ENCODE measurements at places on chromosomes 11 and 22.

DNA sequence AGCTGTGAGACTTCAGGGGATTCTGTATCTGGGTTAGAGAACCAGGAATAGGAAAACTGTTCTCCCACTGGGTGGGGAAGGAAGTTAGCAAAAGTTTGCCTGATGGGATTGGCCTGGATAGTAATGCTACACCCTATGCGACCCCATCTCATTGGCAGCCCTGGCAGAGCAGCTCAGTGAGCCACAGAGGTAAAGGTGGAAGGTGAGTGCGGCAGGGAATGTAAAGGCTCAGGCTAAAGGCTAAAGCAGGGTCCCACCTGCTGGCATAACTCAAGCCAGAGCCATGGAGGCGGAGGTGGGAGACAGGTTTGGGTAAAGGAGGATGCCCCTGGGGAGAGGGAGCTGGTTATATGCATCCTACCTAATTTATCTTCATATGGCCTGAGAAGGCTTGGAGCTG, 18.7 kb downstream of the SSH3 start:
- no peak for DNase-seq

DNA sequence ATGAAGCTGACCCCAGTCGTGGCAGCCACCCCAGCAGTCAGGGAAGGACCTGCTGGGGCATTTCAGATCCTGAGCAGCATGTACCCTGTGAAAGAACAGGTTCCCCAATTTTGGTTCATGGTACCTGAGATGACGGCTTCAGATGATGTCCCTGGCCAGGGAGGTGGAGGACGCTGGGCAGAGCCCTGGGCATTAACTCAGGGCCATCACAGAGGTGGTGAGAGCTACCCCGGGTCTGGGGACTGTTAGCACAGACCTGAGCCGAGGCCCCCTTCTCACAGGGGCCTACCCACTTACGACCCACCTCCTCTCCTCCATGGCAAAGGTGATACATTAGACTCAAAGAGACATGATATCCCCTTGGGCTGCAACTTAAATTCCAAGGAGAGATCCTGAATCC, 68.1 kb downstream of the CDKN1C start:
- no peak for DNase-seq

GRCh38 chr11:12273618-12273995, 103.8 kb upstream of the PARVA start:
- no peak for DNase-seq

- no peak for DNase-seq
Measured at GRCh38 chr22:31635638-31636306, 26.2 kb downstream of the PISD start.

- DNase-seq, result no peak
Measured at GRCh38 chr11:111637885-111638284, 35.6 kb downstream of the SIK2 start.

DNA sequence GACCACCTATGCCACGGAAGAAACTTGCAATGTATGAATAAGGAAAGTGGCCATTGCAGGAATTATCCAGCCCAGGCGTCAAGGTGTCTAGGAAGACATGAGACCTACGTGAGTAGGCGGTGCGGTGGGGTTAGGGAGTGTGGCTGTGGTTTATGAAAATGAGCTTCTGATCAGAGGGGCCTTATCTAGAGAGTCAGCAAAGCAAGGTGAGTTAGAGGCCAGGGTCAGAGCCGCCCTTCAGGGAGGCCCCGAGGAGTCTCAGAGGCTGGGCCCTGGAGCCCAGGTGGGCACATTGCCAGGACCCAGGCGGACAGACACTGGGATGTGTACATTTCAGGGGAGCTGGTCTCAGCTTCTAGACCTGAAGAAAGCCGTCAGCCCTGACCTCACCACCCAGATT, 13.8 kb upstream of the LINC01488 start:
- no peak for DNase-seq

- DNase-seq, result no peak
Measured at GRCh38 chr22:22940961-22941605, 53.5 kb downstream of the IGLL5 start.

DNA sequence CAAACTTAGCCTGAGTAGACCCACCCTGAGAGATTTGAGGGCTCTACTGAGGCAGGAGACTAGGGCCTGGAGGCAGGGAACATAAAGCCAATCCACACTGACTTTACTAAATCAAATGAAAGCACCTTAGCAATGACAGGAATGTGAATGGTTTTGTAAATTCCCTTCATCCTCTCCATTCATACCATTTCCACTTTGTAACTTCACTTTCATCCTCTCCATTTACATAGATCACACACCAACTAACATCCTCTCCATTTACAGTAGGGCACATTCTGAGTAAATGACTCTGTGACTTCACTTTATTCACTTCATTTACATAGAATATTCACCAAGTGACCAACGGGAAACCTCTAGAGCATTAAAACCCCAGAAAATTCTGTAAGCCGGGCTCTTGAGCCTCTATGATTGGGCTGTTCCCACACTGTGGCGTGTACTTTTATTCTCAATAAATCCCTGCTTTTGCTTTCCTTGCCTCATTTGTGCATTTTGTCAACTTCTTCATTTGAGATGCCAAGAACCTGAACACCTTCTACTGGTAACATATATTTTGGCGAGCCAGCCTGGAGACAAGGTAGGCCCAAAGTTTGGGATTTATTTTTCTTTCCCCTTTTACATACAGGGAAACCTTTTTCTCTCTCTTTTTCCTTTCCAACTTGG, 82.9 kb downstream of the PIWIL4 start:
- no peak for DNase-seq

All from activated T-cell treated with anti-CD3 and anti-CD28 coated beads for 24 hours (primary cell).